ENCODE measurements at places on chromosomes 12 and 14. TPM values are rescaled to one million over a fixed set of nuclear protein-coding genes. Genes with fewer than 3 reads are reported as not detected.

The TEP1 gene
- 12.4 TPM for total RNA-seq

DNA sequence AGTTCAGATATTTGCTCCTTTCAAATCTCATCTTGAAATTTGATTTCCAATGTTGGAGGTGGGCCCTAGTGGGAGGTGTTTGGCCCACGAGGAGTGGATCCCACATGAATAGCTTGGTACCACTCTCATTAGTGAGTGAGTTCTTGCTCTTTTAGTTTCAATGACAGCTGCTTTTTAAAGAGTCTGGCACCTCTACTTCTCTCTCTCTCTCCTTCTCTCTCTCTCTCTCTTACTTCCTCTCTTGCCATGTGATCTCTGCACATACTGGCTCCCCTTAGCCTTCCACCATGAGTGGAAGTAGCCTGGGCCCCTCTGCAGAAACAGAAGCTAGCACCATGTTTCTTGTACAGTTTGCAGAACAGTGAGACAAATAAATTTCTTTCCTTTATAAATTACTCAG lies 25.1 kb downstream of the GPR65 start:
- no peak overlapping the region for H3K27ac ChIP-seq
- H3K36me3 ChIP-seq: no peaks in the 10 kb centered on the region
- H3K4me3 ChIP-seq: no peak overlapping the region
- H3K27me3 ChIP-seq: no peaks in the 10 kb centered on the region
- no peaks in the 10 kb centered on the region for H3K4me1 ChIP-seq
- no peak for DNase-seq

DNA sequence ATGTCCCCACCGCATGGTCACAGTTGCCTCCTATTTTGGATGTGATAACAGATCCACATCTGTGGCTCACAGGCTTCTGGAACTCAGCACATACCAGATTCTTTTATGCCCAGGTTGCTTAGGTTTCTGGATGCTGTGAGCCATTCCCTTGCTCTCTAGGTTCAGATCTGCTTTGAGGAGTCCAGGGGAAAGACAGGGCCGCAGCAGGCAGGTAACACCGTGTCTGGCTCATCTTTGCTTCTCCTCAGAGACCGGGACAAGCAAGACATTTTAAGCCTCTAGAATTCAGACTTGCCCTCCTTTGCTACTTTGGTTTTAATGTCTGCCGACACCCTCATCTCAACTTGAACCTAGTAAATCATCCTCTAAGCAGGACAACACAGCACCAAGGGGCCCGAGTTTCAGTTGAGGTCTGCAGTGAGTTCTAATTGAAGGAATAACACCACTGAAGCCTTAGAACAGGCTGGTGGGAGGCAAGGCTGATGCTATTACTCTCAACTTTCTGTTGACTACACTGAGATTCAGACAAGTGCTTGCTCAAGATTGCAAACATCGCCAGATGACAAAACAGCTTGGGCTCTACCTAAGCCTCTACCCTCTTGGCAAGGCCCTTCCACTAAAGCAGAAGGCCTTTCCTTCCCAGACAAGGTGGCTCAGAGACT lies 55.3 kb downstream of the MDM2 start:
- no peaks in the 10 kb centered on the region for H3K4me1 ChIP-seq
- no peak for DNase-seq
- H3K27me3 ChIP-seq: no peaks in the 10 kb centered on the region
- H3K4me3 ChIP-seq: no peak overlapping the region
- no peaks in the 10 kb centered on the region for H3K36me3 ChIP-seq

DNA sequence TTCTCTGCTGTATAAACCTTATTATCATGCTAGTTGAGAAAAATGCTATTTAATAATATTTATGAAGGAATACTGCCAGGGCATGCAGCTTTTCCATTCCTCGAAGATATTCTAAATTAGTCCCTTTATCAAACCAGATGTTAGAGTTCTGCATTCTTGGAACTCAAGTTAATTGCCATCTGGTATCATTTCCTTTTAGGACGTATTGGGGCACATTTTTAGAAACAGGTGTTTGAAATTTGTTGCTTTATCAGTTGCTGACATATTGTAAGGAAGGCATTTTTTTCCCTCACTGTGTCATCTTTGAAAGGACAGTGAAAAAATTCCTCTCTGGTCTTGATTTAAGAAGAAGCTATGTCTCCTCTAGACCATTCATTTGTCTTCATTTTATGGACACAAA lies 471.2 kb upstream of the PRICKLE1 start:
- no peaks in the 10 kb centered on the region for H3K27me3 ChIP-seq
- no peak for DNase-seq
- no peaks in the 10 kb centered on the region for H3K36me3 ChIP-seq
- H3K27ac ChIP-seq: no peak overlapping the region
- H3K4me3 ChIP-seq: no peak overlapping the region
- no peaks in the 10 kb centered on the region for H3K4me1 ChIP-seq

- no peaks in the 10 kb centered on the region for H3K4me1 ChIP-seq
- no peak overlapping the region for H3K27ac ChIP-seq
- no peak overlapping the region for H3K4me3 ChIP-seq
Observed at GRCh38 chr12:84362552-84362897, 550.1 kb downstream of the SLC6A15 start.

DNA sequence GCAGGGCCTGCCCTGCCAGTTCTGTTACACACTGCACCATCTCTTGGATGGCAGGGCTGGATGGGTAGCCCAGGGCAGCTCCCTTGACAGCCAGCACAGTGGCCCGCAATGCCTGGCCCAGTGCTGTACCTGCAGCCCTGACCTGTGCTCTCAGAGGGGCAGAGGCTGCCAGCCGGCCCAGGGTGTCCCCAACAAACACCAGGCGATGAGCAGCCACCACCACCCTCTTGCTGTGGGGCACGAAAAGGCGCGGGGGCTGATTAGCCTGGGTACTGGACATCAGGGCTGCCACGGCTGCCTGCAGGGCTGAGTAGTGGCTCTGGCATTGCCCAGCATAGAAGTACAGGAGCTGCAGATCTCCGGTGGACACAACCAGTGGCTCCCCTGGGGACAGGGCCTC lies 4.6 kb upstream of the SLC22A17 start:
- no peak overlapping the region for H3K27ac ChIP-seq
- no peak overlapping the region for H3K4me3 ChIP-seq
- DNase-seq: no peak
- H3K27me3 ChIP-seq: no peaks in the 10 kb centered on the region
- H3K36me3 ChIP-seq: peaks cover 36% of the 10 kb centered on the region

GRCh38 chr14:64074961-64075612 lies 219.1 kb downstream of the ESR2 start:
- peaks cover 3% of the 10 kb centered on the region for H3K27me3 ChIP-seq
- DNase-seq: peak; percentile 63
- no peak overlapping the region for H3K4me3 ChIP-seq

The RDH16 gene
- not detected for total RNA-seq

- no peaks in the 10 kb centered on the region for H3K36me3 ChIP-seq
- no peak for DNase-seq
- H3K4me3 ChIP-seq: no peak overlapping the region
- no peaks in the 10 kb centered on the region for H3K27me3 ChIP-seq
- H3K27ac ChIP-seq: no peak overlapping the region
- H3K4me1 ChIP-seq: no peaks in the 10 kb centered on the region
Observed at GRCh38 chr12:98908866-98909265, 263.8 kb downstream of the APAF1 start.

DNA sequence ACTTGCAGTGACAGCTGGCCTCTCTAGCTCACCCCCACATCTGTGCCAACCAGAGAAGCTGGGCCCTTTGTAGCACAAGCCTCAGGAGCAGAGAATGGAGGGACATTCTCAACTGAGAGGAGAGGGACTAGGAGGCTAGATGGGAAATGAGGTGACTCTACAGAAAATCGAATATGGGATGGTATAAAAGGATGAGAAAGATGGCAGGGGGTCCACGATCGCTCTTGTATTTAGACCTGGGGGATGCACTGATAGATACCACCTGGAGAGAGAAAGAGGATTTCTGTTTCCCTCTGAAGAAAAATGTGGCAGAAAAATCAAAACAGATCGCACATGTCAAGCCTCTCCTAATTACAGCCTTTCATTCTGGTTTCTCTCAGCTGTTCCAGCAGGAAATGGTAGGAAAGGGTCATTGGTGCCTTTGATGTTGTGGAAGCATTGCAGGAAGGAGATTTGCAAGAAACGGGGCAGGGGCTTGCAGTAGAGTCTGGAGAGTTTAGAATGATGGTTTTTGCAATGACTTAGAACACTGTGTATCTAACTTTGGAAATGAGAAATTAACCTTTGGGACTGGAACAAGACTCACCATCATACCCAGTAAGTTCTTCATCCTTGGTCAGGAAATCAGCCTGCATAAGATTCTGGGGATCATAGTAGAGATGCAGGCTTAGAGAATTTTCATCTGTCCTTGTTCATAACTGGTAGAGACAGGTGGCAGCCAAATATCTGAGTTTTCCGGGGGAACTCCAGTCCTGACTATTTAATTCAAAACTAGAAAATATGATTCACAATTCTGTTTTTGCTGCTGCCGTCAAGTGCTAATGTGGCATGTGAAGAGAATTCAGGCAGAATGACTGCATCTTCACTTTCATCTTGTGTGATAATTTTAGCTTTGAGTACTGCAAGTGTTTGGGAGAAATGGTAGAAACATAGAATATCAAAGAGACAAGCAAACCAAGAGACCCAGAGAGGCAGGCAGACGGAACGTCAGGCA lies 98.8 kb downstream of the DAD1 start:
- H3K4me1 ChIP-seq: no peaks in the 10 kb centered on the region
- DNase-seq: no peak
- H3K36me3 ChIP-seq: no peaks in the 10 kb centered on the region
- no peak overlapping the region for H3K4me3 ChIP-seq
- H3K27me3 ChIP-seq: peaks cover 79% of the 10 kb centered on the region

The HOXC10 gene
- total RNA-seq: not detected

The CCDC60 gene
- not detected for total RNA-seq

GRCh38 chr12:94157181-94157580 lies 8.8 kb downstream of the PLXNC1 start:
- H3K4me3 ChIP-seq: no peak overlapping the region
- no peaks in the 10 kb centered on the region for H3K4me1 ChIP-seq

The PARPBP gene
- total RNA-seq: 15.6 TPM

The RARG gene
- total RNA-seq: 7.9 TPM

- no peak overlapping the region for H3K4me3 ChIP-seq
- no peaks in the 10 kb centered on the region for H3K27me3 ChIP-seq
- H3K4me1 ChIP-seq: no peaks in the 10 kb centered on the region
- H3K36me3 ChIP-seq: no peaks in the 10 kb centered on the region
Observed at GRCh38 chr12:85676816-85677749, 159.1 kb downstream of the RASSF9 start.

- H3K4me3 ChIP-seq: no peak overlapping the region
- DNase-seq: no peak
- H3K27ac ChIP-seq: no peak overlapping the region
- H3K4me1 ChIP-seq: no peaks in the 10 kb centered on the region
- H3K27me3 ChIP-seq: no peaks in the 10 kb centered on the region
Observed at GRCh38 chr12:21219206-21219605, 88.2 kb downstream of the SLCO1B1 start.

The SLC8B1 gene
- total RNA-seq: 5.0 TPM

The C1R gene
- total RNA-seq: 38.4 TPM

GRCh38 chr12:123942911-123943648 lies 29.6 kb downstream of the CCDC92 start:
- peak; percentile 41 for DNase-seq
- H3K27ac ChIP-seq: 0 out of 2 replicates have a peak overlapping the region, but pooled peaks have one; percentile 7
- peaks cover 15% of the 10 kb centered on the region for H3K4me1 ChIP-seq
- H3K36me3 ChIP-seq: peaks cover 43% of the 10 kb centered on the region

GRCh38 chr14:50173891-50174290 lies 57.5 kb downstream of the SOS2 start:
- peaks cover 2% of the 10 kb centered on the region for H3K4me1 ChIP-seq
- no peaks in the 10 kb centered on the region for H3K27me3 ChIP-seq
- peak; percentile 4 for DNase-seq
- H3K36me3 ChIP-seq: peaks cover 10% of the 10 kb centered on the region
- no peak overlapping the region for H3K4me3 ChIP-seq

GRCh38 chr12:5220835-5221234 lies 177.2 kb downstream of the KCNA5 start:
- no peaks in the 10 kb centered on the region for H3K4me1 ChIP-seq
- peaks cover 19% of the 10 kb centered on the region for H3K27me3 ChIP-seq
- H3K36me3 ChIP-seq: no peaks in the 10 kb centered on the region
- H3K4me3 ChIP-seq: no peak overlapping the region
- peak; percentile 11 for DNase-seq

The FOXN4 gene
- not detected for total RNA-seq

The IAPP gene
- total RNA-seq: not detected

GRCh38 chr12:127271776-127272175 lies 995.2 kb upstream of the TMEM132C start:
- H3K36me3 ChIP-seq: no peaks in the 10 kb centered on the region
- H3K27ac ChIP-seq: no peak overlapping the region

GRCh38 chr14:61258985-61259384 lies 22.2 kb downstream of the TMEM30B start:
- peak; percentile 21 for DNase-seq
- H3K27ac ChIP-seq: no peak overlapping the region
- peaks cover 10% of the 10 kb centered on the region for H3K4me1 ChIP-seq
- no peaks in the 10 kb centered on the region for H3K36me3 ChIP-seq
- H3K27me3 ChIP-seq: no peaks in the 10 kb centered on the region

The RPL41 gene
- total RNA-seq: 1,341 TPM

Measured in IMR-90 (cell line).